ENCODE measurements at places on chromosomes 4 and X.

- DNase-seq = no peak
Observed at GRCh38 chr4:94298725-94299252, 43.8 kb downstream of the HPGDS start.

- DNase-seq = no peak
Observed at GRCh38 chrX:100946299-100946927, 17.7 kb upstream of the XKRX start.

GRCh38 chrX:3697220-3697684 is 16.2 kb downstream of the PRKX start:
- DNase-seq = no peak

GRCh38 chr4:24400537-24400936 is 183.8 kb downstream of the DHX15 start:
- DNase-seq = no peak

- no peak for DNase-seq
Observed at GRCh38 chrX:154797006-154797405, 8.3 kb downstream of the MPP1 start.

- DNase-seq = no peak
Observed at GRCh38 chrX:22323541-22323940, 50.8 kb downstream of the CBLL2 start.

GRCh38 chrX:136457303-136457917 is 30.3 kb upstream of the BRS3 start:
- no peak for DNase-seq

- no peak for DNase-seq
Observed at GRCh38 chr4:3331511-3332394, 38.9 kb downstream of the RGS12 start.

GRCh38 chrX:8741981-8742380 is 10.0 kb upstream of the ANOS1 start:
- DNase-seq = no peak

GRCh38 chrX:101393530-101394305 is 2.9 kb downstream of the RPL36A start:
- no peak for DNase-seq

GRCh38 chrX:1741816-1742394 is 127.0 kb downstream of the ASMT start:
- no peak for DNase-seq

DNA sequence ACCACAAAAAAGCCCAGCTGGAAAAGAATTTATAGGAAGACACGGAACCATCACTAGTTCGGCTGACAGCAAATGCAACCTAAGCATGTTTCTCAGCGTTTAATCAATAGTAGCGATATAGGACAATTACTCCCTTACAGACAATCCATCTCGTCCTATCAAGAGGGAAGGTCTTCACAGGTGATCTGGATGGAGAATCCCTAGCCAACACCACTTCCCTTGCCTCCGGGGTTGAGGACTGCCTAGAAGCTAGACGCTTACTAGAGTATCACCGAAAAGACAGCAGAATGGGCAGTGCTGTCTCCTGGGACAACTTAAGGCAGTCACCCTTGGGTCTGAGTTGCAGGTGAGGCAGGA is 32.1 kb upstream of the MAML3 start:
- no peak for DNase-seq

DNA sequence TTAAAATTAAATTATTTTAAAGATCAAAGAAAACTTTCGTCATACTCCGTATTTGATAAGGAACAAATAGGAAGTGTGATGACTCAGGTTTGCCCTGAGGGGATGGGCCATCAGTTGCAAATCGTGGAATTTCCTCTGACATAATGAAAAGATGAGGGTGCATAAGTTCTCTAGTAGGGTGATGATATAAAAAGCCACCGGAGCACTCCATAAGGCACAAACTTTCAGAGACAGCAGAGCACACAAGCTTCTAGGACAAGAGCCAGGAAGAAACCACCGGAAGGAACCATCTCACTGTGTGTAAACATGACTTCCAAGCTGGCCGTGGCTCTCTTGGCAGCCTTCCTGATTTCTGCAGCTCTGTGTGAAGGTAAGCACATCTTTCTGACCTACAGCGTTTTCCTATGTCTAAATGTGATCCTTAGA is at the start of gene CXCL8:
CXCL8 (plus strand) TSS at position 217 of the 426 bp plus-strand sequence; CDS start at position 307, 90 bp downstream.
- no peak for DNase-seq

DNA sequence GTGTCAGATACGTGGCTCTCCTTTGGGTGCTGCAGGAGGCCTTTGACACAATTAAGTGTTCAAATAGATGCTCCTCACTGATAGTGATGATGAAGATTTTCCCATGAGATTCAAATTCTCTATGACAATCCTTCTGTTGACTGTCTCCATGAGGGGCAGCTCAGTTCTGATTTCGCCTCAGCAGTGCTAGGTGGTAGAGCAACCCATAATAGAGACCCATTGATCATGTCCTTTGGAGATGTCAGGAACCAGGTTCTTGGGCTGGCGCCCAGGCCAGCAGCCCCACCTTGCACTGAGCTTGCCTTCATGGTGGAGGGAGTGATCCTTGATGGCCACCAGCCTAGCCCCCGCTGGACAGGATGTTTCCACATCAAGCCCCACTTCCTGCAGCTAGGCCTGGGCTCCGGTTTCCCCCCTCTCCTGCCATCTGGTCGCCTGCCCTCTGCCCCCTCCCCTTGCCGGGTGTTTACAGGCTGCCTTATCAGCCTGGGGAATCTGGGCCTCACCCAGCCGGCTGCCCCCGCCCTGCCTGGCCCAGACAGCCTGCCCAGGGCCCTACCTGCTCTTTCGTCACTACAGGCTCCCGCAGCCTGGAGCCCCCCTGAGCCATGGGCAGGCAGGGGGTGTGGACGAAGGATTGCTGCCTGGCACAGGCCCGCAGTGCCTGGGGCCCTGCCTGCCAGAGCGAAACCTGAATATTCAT is 12.6 kb downstream of the ELF4 start:
- DNase-seq = no peak

GRCh38 chr4:55397520-55398321 is 2.0 kb downstream of the TMEM165 start:
- no peak for DNase-seq

GRCh38 chr4:99179626-99180025 is 35.5 kb upstream of the ADH4 start:
- no peak for DNase-seq

DNA sequence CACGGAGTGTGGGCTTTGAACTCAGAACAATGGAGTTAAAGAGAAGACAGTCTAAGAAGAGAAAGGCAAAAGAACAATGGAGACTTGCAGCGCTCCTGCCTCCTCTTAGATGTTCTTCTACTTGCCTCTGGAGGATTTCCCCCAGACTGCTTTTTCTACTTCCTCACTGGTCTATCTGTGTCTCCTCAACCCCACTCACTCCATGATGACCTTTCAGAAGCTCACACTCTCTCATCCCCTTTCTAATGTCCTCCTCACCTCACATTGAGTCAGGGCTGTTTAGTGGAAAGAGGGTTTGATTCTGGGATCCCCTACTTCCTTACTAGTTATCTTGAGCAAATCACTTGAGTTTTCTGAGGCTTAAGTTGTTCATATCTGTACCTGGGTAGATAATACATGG is 12.2 kb upstream of the HERC6 start:
- no peak for DNase-seq

- DNase-seq = no peak
Observed at GRCh38 chr4:132923516-132923915, 225.6 kb upstream of the PCDH10 start.

- DNase-seq = peak; percentile 44
Observed at GRCh38 chr4:149999485-150000074, 78.7 kb upstream of the DCLK2 start.

GRCh38 chrX:38803588-38804431 is 2.6 kb downstream of the MID1IP1 start:
- DNase-seq = peak; percentile 88

- peak; percentile 1 for DNase-seq
Observed at GRCh38 chrX:148314876-148315275, 185.5 kb upstream of the AFF2 start.

- no peak for DNase-seq
Observed at GRCh38 chrX:48468247-48468671, 1.8 kb downstream of the SLC38A5 start.

GRCh38 chr4:77496457-77496856 is 109.2 kb upstream of the CXCL13 start:
- DNase-seq = no peak

DNA sequence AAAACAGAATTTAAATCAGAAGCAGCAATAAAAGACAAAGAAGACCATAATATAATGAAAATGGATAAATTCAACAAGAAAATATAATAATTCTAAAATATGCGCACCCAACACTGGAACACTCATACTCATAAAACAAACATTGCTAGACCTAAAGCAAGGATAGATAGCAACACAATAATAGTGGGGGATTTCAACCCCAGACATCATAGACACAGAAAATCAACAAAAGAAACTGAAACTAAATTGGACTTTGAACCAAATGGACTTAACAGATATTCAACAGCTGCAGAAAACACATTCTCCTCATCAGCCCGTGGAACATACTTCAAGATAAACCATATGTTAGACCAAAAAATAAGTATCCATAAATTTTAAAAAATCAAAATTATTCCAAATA is 1552.6 kb downstream of the C4orf33 start:
- no peak for DNase-seq

- no peak for DNase-seq
Observed at GRCh38 chr4:155769090-155769489, 10.3 kb downstream of the GUCY1B1 start.

DNA sequence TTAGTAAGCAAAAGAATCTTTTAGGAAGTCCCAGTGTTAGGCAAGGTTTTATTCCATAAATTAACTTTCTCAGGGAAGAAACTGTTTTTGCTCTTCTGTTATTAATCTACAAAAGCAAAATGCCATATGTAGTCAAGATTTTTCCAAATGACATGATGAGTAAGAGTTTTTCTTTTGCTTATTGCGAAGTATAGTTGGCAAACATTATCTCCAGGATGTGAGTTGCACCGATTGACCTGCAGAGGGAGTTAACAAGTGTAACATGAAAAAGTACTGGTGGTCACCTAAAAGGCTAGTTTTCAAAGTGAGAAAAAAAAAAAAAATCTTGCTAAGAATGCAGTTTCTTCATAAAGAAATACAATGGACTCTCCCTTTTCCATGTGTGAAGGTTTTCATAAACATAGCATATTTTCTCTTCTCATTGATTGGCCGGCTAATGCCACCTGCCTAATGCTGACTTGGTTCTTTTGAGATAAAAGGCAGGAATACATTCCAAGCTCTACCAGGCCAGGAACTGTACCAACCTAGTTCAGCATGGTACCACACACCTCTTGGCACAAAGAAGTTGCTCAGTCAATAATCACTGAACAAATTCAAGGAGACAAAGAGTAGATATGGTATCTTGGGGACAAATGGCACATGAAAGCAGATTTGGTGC is 100.2 kb downstream of the LNX1 start:
- DNase-seq = peak; percentile 26

DNA sequence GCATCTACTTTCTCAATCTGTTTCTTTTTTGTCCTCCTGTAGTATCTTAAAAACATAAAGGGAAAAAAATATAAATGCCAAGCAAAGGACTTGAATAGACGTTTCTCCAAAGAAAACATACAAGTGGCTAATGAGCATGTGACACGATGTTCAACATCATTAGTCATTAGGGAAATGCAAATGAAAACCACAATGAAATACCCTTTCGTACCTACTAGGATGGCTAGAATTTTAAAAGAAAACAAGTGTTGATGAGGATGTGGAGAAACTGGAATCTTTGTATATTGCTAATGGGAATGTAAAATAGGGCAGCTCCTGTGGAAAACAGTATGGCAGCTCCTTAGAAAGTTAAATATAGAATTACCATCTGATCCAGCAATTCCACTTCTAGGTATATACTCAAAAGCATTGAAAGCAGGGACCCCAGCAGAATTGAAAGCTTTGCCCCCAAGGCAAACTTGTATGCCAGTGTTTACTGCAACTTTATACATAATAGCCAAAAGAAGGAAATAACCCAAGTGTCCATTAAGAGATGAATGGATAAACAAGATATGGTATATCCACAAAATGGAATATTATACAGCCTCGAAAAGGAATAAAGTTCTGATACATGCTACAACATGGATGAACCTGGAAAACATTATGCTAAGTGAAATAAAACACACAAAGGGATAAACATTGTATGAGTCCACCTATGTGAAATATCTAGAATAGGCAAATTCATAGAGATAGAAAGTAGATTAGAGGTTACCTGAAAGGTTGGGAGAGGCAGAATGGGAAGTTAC is 138.3 kb downstream of the SH3KBP1 start:
- no peak for DNase-seq

GRCh38 chrX:152960115-152960514 is 33.8 kb downstream of the PNMA5 start:
- DNase-seq = no peak

DNA sequence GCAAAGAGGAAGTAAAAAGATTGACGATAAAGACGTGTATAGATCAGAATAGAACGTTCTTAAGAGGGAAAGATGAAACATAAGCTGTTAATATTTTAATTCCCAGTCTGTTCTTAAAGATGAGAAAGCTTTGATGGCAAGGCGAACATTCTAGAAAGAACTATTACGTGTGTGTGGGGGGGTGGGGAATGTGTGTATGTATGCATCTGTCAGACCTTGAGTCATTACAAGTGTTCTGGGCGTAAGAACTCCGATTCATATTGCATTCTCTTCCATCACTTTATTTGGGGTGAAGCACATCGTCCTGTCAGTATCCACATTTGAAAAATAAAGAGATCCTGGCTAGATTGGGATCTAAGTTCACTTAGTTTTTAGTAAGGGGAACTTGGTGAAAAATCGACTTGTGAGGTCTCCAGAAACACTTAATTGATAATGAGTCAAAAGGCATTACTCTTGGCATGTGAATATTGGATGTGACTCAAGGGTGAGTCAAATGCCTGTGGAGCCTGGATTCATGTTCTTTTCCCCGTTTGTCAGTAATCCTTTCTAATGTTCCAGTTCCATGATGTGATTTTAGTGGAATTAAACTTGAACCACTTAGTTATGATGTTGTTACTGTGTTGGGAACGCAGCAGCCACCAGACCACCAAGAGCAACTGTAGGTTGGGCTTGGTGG is 3.1 kb downstream of the SMS start:
- DNase-seq = no peak

- DNase-seq = no peak
Observed at GRCh38 chr4:99438405-99438780, 3.3 kb upstream of the ADH7 start.

GRCh38 chr4:22607382-22607781 is 85.4 kb upstream of the GBA3 start:
- DNase-seq = no peak

GRCh38 chr4:10226756-10227155 is 110.2 kb upstream of the WDR1 start:
- DNase-seq = no peak

- no peak for DNase-seq
Observed at GRCh38 chr4:6854098-6854744, 55.4 kb upstream of the TBC1D14 start.

GRCh38 chr4:37675587-37676290 is 10.4 kb downstream of the RELL1 start:
- DNase-seq = no peak

- no peak for DNase-seq
Observed at GRCh38 chrX:97629597-97629985, 745.9 kb downstream of the RPA4 start.

DNA sequence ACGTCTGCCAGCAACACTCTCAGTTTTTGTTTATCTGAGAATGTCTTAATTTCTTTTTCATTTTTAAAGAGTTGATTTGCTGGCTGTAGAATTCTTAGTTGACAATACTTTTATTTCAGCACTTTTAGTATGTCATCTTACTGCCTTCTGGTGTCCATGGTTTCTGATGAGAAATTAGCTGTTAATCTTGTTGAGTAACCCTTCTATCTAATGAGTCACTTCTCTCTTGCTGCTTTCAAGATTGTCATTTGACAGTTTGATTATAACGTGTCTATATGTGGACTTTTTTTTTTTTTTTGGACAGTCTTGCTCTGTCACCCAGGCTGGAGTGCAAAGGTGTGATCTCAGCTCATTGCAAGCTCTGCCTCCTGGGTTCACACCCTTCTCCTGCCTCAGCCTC is 24.0 kb upstream of the TMEM255A start:
- DNase-seq = no peak

Data from retina (tissue), 1 donor.